Natural killer cell treated with Interleukin-12 subunit alpha and Interleukin-12 subunit beta and Interleukin-15 and Interleukin-18, amount 100 ng/mL, for 72 hours (primary cell): ENCODE measurements at places on chromosomes 11 and 22.

DNA sequence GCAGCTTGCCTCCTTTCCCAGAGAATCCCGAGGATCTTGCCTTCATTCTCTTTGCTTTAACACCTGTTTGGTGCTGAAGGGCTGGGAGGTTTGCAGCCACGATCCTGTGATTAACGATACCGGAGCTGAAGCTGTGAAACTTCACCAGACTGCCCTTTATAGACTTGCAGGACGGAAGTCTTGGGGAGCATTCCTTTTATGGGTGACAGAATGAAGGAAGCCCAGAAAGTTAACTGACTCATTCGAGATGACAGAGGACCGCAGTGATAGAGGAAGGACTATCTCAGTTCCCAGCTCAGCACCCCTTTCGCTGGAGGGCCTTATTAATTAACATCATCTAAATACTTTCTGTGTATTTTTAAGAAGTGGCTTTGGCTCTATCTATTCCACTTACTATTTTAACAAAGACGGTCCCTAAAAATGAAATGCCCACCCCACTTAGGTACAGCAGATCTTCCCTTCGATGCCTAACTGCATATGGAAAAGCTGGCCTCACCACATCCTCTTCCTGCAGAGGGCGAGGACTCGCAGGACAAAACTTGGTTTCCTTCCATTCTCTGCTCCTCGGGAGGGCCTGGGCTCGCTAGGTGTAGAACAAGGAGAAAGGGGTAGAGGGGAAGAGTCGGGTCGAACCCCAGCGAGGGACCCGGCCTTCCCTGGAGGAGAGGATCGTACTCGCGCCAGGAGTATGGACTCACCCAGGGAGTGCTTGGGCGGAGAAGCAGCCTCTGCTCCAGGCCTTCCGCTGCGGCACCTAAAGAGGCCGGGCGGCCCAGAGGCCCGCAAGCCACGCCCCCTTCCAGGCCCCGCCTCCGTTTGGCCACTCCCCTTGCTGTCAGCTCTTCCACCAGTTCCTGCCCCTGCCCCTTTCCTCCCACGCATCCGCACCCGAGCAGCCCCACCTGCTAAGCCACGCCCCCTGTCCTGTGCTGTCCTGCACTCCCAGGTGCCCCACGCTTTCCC lies 30.7 kb upstream of the USP47 start:
- DNase-seq = no peak

DNA sequence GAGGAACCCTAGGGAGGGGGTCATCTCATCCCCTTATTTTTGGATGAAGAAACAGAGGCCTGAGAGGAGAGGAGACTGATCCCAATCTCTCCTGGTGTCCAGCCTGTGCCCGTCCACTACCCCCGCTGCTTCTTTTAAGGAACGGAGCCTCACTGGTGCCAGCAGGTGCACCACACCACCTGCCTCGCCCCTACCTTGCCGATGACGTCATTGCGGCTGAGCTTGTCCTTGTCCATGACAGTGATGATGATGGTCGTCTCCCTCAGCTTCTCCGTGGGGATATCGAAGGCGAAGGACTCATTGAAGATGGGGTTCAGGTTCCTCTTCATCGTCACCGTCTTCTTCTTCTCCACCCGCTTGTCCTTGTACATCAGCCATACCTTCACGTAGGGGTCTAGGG lies 14.3 kb downstream of the LRRC10B start:
- no peak for DNase-seq

DNA sequence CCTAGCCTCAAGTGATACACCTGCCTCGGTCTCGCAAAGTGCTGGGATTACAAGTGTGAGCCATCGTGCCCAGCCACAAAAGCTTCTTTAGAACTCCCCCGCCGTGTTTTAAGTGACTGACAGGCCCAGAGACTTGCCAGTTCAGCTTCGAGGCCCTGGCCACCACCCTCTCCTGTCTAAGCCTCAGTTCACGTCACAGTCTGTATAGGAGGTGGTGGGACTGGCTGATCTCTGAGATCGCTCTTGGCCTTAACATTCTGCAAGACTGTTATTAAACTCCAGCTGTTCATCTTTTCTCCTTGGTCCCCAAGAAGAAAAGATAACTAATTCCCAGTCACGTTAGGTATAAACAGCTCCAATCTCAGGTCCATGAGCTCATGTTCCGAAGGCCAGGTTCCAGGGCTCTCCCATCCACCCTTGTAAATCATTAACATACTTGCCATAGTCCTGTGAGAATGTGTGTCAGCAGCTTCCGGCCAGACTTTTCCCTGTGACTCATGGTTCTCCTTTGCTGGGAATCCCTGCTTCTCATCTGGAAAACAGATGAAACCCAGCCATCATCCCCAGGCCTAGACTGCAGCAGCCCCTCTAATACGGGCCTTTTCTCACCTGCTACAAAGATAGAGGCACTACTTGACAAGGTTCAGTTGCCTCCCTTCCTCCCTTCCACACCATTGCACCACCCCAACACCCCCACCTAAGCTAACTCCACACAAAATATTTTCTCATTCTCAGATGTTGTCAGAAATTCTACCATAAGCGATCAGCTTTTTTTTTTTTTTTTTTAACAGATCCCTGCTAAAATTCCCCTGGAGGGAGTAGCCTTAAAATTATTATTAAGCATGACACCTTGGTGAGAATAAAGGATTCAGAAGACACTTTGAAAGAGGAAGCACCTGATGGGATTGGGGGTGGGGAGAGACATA lies 5.6 kb upstream of the KIAA0930 start:
- DNase-seq = peak; percentile 32

DNA sequence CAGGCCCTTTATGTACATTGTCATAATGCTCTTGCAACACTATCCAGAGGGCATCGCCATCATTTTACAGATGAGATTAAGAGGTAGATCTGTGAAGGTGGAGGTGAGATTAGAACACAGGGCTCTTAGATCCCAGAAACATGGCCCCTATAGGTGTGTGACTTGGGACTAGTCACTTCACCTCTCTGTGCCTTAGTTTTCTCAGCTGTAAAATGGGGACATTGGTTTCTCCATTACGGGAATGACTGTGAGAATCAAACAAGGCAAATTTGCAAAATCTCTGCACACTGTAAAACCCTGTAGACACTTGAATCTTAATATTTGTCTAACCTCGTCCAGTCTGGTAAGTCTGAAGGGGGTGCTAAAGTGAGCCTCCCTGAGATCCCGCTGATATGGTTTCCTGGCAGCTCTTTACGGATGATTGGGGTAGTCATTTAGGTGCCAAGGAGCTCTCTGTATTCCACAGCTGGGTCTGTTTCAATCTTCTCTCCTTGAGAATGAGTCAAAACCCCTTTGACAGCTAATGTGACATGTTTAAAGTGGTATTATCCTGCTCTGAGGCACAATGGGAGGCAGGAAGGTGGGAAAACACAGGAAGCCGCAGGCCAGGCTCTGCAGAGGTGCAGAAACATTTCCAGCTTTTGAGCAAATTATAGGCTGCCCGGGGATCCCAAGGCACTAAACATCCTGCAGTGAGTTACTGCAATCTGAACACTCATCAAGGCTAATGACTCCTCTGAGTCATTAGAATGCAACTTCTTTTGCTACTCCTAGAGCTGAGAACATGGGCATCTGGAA lies 140.8 kb downstream of the CCDC81 start:
- DNase-seq = no peak

DNA sequence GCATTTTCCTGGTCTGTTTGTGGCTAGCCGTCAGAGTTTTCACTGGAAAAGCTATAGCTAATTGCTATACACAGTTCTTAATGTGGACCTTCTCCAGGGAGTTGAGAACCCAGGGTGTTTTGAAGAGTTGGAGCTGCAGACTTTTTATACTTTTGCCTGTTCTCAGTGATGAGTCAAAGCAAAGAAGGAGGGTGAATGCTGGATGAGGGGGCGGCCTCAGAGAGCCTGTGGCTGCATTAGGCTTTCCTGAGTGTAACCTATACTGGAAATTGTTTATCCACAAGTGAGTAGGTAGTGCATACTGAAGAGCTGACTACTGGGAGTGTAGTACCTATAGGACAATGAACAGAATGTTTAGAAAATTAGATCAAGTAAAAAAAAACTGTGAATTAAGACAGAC lies 79.7 kb upstream of the HORMAD2 start:
- no peak for DNase-seq

DNA sequence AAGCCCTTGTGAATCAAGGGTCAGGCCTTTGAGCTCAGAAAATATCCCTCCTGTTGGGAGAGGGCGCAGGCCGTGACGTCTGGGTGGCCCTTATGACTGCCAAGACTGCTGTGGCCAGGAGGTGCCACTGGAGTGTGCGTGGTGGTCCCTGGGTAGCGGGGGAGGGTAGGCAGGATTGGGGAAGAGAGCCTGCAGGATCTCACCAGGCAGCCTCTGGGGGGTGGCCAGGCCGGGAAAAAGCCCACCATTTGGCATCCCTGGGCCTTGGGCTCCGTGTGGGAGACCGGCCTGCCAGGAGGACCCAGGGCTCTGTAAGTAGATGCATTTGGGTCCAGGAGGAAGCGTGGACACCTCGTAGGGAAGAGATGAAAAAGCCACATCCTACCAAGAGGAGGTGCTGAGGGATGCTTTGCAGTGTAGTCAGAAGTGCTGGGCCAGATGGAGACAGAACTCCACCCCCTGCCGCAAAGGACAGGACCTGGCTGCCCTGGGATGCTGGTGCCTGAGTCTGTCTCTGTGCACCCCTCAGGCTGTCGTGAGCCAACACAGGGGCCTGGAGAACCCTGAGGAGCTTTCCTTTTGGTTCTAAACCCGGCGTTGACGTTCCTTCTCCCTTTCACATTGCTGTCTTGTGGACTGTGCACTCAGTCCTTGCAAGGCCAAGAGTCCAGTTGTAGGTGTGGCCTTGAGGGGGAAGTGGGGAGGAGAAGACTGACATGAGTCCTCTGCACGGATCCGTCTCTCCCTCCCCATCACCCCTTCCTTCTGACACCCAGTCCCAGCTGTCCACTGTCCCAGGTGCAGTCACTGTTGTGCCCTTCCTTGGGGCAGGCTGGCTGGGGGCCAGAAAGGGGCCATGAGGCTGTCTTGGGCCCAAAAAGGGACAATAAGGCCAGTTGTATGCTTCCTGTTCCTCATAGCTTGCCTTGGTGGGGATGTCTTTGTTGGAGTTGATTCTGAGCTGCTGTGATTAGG lies 12.7 kb upstream of the MIEF1 start:
- no peak for DNase-seq

DNA sequence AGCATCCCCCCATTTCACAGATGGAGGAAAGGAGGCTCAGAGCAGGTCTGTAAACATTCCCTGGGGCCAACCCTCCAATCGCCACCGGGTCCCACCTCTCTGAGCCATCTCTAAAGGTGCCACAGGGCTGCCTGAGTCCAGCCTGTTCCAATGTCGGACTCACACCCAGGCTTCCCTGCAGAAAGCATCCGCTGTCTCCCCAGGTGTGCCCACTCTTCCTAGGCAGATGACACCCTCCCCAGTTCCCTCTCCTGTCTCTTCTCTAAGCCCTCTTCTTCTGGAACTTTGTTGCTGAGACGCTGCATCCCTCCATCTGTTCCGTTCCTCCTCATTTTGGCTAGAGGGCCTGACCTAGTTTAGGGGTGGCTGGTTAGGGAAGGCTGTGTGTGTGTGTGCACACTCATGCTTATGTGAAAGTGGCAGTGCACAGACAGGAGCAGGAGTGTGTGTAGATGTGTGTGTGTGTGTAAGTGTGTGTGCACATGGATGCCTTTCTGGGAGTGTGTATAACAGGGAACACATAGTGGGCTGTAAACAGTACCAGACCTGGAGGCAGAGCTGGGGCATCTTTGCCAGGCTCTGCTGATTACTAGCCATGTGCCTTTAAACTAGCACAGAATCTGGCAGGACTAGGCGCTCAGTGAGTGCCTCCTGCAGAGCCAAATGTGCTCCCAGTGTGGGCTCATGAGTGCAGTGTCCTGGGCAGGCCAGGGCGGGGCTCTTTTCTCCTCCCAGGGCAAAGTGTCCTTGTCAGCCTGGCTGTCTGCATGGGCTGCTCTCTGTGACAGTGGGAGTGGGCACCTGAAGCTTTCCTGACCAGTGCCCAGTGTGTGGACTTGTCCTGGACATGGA lies 77.3 kb upstream of the NECTIN1 start:
- no peak for DNase-seq

DNA sequence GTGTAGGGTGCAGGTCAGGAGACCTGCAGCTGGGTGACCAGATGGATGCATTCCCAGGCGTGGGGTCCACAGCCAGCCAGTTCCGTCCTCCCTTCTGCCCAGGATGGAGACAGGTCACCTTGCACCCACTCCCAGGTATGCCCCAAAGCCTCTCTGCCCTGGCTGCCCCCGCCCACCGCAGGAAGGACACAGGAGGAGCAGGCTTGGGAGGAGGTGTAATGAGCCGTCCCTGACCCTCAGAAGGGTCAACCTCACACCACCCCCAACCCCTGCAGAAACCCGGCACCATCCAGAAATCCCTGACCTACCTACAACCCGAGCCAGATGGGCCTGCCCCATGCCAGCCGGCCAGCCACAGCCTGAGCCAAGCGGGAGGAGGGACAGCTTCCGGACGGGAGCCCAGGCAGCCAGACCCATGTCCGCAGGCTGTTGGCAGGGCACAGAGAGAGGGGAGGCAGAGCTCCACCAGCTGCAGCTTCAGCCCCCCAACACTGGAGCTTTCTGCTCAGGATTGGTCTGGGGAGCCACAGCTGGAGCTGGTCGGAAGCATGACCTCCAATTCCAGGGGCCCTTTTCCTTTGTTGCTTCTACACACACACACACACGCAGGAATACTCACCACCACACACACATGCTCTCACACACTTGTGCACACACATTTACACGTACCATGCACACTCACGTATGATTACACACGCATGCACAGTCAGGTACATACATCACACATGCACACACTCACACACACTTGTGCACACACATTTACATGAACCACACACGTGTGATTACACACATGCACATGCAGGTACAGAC lies 5.3 kb downstream of the IFITM10 start:
- no peak for DNase-seq

DNA sequence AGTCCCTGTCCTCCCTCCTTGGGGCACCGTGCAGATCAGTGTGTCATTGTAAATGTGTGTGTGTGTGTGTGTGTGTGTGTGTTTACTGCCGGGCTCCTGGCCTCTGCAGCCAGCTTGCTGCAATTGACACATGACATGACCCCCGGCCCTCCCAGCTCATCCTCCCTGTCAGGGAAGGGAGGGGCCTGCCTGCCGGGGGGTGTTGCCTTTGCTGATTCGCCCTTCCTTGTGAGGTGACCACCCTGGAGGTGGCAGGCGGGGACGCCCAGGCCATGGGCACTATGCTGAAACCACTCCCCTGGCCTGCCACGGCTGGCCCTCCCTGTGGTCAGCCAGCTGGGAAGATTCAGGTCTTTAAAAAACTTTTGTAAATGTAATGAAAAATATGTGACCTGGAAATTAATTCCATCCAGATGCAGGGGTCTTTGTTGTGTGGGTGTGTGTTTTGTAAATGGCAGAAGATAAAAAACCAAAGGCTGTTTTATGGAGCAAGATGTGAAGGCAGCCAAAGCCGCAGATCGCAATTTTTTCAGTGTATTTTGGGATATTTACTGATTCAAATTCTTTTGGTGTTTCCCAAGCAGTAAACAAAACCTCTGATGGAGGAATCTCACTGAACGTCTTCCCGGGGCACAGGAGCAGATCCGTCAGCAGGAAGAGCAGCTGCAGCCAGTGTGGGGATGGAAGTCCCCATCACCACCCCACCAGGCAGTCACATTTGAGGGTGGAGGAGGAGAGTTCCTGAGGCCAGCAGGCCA lies 23.2 kb downstream of the SHISAL1 start:
- no peak for DNase-seq
